ENCODE measurements at places on chromosomes 3 and 15.

- DNase-seq, result peak; percentile 24
These were observed 69.6 kb downstream of the PLOD2 start for GRCh38 chr3:146091397-146091796.

DNA sequence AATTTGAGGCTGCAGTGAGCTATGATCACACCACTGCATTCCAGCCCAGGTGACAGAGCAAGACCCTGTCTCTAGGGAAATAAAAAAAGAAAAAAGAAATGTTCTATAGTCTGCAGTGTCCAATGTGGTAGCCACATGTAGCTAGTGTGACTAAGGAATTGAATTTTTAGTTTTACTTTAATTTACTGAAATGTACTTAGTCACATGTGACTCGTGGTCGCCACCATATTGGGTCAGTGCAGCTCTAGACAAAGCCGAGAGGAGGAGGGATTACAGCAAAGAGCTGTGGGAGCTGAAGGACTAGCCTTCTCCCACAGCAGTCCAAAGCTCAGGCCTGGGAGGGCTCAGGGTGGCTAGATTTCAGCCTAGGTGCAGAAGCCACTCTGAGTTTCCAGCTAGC lies 65.9 kb upstream of the NTRK3 start:
- no peak for DNase-seq

GRCh38 chr3:124469555-124469954 lies 260.7 kb upstream of the UMPS start:
- no peak for DNase-seq

GRCh38 chr3:186966406-186966805 lies 36.1 kb downstream of the ST6GAL1 start:
- DNase-seq, result no peak

GRCh38 chr3:62133015-62133414 lies 240.3 kb downstream of the FEZF2 start:
- DNase-seq, result no peak

GRCh38 chr15:48267766-48268165 lies 61.7 kb downstream of the SLC12A1 start:
- DNase-seq, result no peak

DNA sequence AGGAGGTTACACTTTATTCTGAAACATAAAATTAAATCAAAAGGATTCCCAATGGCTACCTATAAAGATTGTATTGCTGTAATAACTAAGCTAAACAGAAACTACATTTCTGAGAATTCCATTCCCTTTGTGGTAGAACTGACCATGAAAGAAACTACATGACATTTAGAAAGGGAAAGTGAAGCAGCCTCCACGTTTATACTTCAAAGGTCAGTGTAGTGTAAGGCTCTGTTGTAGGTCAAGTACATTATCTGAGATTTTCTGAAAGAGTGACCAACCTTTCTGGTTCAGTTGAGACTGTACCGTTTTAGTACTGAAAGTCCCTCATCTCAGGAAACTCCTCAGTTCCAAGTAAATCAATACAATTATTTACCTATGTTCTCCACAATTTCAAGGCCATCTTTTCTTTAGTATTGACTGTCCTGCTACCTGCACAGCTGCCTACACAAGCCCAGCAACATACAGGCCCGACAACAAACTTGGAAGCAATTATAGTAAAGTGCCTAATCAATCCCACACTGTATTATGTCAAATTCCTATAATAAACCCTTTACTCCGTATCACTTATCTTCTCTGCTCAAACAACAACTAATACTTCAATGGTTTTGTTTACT lies 343.0 kb downstream of the PLOD2 start:
- no peak for DNase-seq

DNA sequence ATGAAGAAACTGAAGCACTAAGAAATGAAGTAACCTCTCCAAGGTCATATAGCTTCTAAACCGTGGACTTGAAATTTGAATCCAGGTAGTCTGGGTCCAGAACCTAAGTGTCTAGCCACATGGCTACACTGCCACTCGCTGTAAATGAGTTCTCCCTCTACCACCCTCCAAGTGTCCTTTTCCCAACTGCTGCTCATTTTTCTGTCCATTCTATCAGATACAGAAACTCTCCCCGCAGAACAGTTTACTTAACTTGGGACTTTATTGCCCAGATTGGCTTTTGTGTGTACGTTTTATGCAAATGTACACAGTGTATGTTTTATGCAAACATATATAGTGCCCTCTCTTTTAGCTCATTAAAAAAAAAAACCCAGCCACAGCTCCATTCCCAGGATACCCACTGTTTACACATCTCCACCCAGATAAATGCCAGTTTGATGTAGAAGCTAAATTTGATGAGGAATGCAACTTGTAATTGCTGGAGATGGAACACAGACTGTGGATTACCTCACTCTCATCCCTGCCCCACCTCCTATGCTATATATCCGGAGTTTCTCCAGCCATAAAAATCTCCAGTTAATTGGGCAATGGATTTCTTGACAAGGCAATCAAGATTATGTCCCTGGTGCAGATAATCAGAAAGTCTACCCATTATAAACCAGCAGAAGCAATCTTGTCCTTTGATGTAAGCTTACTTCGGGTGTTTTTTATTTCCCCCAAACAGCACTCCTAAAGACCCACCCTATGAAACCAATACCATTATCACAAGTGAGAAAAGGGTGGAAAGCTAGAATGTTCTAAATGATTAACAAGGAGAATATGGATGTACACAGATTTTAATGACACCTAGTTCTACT lies 42.0 kb downstream of the THBS1 start:
- no peak for DNase-seq

GRCh38 chr3:190122198-190122771 lies 1.6 kb upstream of the P3H2 start:
- no peak for DNase-seq

- DNase-seq, result no peak
These were observed 2.2 kb upstream of the CD86 start for GRCh38 chr3:122052968-122053367.

DNA sequence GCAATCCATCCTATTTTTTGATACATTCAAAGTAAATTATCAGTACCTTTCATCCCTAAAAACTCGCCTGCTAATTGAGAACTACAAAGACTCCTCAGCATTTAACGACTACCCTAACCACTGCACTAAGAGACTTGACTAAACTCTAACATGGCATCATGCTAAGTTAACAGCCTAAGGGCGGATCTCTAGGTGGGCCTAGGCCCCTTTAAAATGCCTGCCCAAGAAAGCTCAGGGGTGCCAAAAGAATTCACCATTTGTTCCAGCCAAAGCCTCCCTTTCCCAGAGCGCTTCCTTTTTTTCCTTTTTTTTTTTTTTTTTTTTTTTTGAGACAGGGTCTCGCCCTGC lies 568 bp upstream of the NEK4 start:
- no peak for DNase-seq

- DNase-seq, result no peak
These were observed 49.5 kb upstream of the GK5 start for GRCh38 chr3:142274908-142275307.

GRCh38 chr15:41022487-41023090 lies 69.3 kb downstream of the CHAC1 start:
- peak; percentile 58 for DNase-seq

DNA sequence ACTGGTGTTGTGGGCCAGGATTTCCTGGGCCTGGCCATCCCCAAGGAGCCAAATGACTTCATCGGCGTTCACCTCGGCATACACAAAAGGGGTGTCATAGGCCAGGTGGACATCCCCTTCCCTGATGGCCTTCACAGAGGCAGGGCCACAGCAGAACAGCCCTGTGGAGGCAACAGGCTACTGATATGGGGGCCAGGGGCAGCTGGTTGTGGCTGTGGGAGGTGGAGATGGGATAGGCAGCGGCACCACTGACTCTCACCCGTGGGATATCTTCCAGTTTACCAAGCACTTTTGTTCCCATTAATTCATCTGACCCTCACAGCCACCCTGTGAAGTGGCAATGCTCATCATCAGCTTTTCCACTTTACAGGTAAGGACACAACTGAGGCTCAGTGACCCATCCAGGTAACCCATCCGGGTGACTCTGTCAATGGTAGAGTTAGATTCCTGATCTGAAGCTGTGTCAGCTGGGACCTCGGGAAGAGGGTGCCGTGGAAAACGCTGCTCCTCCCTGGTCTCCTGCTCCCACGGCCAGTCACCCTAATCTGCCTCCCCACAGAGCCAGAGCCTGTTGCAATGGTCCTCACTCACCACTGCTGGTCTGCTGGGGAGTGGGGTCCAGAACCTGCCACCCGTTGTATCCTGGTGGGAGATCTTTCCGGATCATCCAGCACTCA lies 15.3 kb upstream of the TGM5 start:
- DNase-seq, result peak; percentile 48

DNA sequence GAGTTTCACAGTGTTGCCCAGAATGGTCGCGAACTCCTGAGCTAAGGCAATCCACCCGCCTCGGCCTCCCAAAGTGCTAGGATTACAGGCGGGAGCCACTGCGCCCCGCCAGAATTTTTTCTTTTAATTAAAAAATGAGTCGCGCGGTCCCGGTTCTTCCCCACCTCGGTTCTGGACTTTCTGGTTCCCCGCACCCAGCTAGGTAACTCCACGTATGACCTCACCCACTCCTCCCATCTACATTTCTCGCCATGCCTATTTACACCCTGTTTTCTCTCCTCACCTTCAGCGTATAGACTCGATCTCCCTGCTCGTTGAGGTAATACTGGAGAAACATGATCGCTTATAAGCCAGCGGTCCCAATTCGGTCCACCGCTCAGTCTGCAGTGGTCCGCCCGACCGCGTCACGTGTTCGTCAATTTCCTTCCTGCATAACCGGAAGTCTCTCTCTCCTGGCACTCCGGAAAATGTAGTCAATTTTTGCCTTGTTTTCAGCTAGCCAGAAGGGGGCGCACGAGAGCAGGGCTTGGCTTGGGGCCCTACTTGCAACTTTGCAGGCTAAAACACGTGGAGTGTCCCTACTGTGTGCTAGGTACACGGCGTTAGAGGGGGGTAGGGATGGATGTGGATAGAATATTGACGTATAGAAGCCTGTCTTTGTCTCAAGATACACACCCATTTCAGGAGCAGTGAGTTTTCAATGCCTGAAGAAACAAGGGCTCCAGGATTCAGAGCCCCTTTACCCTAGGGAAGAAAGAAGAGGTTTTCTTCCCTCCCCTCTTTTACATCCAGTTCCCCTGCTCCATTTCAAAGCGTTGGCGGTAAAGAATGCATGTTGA lies at the start of the genes NOP10 and NUTM1:
NOP10 (minus strand) TSS at position 400 of the 839 bp plus-strand sequence; CDS start at position 337, 63 bp downstream.
NUTM1 (plus strand) TSS at position 579 of the 839 bp plus-strand sequence. CDS start 382 bp downstream, outside the sequence.
- DNase-seq, result peak; percentile 96

- DNase-seq, result peak; percentile 80
These were observed 1.4 kb downstream of the DVL3 start for GRCh38 chr3:184156522-184156955.

GRCh38 chr3:20503394-20504082 lies 317.5 kb upstream of the SGO1 start:
- no peak for DNase-seq
